ENCODE measurements at places on chromosomes 3 and 15. TPM values are rescaled to one million over a fixed set of nuclear protein-coding genes. Genes with fewer than 3 reads are reported as not detected.
A peak's percentile ranks its signal among the peaks of the same experiment; 100 is the strongest.

GOLGA6B gene
- total RNA-seq: not detected

ARF4 gene
- total RNA-seq: 52.1 TPM

GRCh38 chr3:179088306-179088705 lies 16.7 kb upstream of the ZMAT3 start:
- ATAC-seq: peak; percentile 59

GRCh38 chr15:69513450-69513960 lies 60.9 kb downstream of the RPLP1 start:
- no peak for ATAC-seq

- ATAC-seq: peak; percentile 13
Observed at GRCh38 chr15:63442080-63442479, 60.4 kb upstream of the CA12 start.

IL20RB gene
- total RNA-seq: 3.7 TPM

DNA sequence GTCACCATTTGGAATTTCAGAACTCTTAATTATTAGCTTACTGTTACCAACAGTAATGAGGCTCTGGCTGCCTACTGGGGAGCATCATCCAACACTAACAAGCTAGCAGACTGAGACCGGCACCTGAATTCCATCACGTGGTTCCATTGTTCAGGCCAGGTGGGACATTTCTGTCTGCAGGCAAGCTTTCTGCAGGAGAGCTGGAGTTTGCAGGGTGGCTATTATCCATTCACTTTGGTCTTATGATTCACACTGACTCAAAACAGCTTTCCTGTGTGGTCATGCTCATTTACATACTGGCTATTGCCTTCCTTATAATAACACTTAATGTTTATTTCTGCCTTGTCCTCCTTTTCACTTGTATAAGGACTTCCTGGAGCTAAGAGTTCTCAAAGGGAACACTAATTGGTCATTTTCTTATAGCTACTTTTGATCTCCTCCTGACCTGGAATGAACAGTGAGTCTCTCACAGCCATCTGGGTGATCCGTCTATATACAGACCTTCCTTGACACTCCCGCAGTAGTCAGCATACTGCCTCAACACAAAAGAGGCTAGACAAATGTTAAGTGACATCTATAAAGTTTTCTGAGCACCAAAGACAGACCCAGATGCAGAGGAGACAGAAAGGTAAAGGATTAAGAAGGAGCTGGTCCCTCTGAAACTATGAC lies 695.4 kb downstream of the FHIT start:
- peak; percentile 79 for ATAC-seq

DNA sequence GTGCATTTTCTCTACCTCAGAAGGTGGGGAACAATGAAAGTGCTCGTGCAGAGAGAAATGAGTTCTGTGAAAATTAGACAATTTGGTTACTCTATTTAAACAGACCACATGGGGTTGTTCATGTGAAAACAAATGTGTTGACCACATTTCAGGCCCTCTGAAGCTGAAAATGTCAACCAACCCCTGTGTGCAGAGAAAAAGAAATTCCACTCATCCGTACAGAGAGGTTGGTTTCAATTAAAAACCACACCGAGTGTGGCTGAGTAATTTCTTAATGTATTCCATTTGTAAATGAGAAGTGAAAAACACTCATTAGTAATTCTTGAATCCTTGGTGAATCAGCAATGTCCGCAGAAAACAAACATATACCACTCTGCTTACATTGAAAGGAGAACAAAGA lies 46.9 kb upstream of the SLC7A14 start:
- ATAC-seq: peak; percentile 83
